Eye (tissue), 1 donor: ENCODE measurements at places on chromosomes 12 and 14.

- no peak for DNase-seq
Measured at GRCh38 chr12:14696265-14696741, at the start of gene GUCY2C. GUCY2C (minus strand) TSS chr12:14696599; CDS start chr12:14696448, 151 bp downstream.

DNA sequence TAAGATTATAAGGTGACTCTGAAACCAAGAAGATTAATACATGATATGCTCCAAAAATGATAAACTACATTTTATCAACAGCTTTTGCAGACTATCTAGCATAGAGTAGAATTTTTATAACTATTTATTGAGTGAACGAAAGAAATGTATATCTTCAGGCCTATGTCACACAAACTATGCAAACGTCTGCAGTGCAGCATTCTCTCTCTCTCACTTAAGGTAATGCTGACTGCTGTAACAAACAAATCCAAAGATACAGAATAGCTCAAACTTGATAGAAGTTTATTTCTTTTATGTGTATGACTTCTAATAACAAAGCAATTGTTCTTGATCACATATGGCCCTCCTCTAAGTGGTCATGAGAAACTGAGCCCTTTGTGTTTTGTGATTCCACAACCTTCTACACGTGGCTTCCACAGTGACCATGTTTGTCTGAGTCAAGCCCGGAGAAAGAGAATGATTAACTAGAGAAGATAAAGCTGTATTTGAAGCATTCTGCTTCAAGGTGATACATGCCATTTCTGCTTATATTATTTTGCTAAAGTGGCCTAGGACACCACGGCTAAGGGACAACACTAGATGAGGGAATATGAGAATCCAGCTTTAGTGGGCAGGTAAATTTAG lies 1352.7 kb upstream of the TMEM132C start:
- DNase-seq = no peak

DNA sequence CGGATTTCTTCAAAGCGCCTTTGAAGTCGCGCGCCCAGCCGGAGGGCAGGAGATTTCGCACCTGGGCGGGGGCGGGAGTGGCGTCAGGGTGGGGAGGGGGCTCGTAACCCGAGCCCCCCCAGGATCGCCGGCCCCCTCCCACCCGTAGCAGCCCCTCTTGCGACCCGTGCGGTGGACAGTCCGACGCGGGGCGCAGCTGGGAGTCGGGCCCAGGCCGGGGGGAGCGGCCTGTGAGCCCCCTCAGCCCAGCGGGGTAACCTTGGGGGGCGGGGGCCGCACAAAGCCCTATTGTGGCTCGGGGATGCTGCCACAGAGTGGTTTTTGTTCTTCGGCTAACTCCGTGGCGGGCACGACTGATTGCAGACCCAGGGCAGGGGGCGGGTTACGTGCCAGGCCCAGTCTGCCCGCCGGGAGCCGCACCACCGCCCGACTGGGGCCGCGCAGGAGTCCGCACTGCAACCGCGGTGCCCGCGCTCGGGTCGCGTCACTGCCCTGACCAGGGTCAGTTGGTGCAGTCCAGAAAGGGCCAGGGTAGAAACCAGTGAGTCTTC lies 4.2 kb upstream of the AAAS start:
- peak; percentile 76 for DNase-seq

DNA sequence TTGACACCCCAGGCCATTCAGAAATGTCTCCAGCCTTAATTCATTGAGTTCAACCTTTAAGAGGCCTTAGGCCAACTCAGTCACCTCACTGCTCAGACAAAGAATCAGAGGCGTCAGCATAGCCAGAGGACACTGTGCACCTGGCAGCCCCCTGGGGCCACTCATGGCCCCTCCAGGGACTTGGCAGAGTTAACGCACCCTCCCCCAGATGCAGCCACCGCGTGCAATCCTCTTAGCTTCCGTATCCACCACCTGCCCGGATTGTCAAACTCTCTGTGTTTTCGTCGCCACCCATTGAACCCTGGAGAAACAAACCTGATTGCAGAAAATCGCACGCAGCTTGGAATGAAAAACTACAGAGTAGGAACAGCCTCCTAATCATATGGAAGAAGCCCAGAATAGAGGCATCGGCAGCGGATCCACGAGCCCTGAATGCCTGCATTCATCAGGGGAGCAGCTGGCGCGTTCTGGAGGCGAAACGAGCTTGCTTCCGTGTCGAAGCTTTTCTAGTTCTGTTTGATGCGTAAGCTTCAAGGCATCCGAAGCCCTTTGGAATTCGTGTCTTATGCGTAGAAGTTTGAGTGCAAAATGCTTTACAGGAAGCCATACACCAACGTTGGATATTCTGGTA lies 22.4 kb downstream of the BRI3BP start:
- DNase-seq = no peak

DNA sequence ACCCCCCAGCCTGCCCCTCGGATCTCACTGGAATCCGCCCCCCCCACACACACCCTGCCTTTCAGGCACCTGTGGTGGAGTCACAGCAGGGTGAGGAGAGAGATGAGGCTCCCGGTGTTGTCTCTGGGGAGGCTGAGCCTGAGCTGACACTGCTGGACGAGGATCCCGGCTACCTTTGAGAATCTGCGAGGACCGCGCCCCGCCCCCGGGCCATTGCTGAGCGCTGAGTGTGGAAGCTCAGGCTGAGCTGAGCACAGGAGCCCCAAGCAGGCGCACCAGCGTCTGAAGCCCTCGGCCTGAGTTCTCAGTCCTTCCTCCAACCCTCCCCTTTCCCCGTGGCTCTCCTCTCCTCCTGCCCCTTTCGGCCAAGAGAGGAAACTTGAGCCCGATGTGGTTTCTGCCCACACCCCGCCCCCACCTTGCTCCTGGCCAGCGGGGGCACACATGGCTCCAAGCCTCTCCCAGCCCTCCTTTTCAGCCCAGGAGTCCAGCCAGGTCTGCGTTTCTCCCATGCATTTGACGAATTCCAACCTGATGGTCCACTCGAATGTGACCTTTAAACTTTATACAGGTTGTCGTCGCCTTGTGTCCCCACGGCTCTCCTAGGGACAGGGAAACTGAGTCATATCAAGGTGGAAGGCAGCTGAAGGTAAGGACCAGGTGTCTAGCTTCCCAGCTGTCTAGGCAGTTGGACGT lies at the start of gene NFE2:
Gene NFE2, minus strand, starts transcription at position 284 of the 696 bp plus-strand sequence. CDS start 5,767 bp downstream, outside the sequence.
- peak; percentile 77 for DNase-seq

DNA sequence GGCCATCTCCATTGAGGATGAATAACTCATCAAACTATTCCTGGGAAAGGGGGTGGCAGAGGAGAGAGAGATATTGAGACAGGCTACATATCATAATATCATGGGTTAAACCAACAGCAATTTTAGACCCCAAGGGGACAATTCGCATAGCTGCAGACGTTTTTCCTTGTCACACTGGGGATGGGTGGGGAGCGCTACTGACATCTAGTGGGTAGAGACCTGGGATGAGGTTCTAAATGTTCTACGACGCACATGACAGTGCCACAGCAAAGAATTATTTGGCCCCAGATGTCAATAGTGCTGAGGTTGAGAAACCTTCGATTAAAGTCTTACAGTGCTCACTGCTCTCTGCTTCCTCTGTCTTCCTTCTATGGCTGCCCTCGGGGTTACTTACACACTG lies 425.6 kb downstream of the NRXN3 start:
- DNase-seq = peak; percentile 36

- DNase-seq = no peak
Measured at GRCh38 chr12:1936406-1937320, 18.2 kb upstream of the CACNA2D4 start.

GRCh38 chr14:77123381-77124325 lies 17.9 kb downstream of the ZDHHC22 start:
- no peak for DNase-seq

GRCh38 chr12:107560165-107560898 lies 125.3 kb upstream of the PWP1 start:
- peak; percentile 56 for DNase-seq
